ENCODE measurements at places on chromosomes 4 and X.

- DNase-seq = no peak
Observed at GRCh38 chrX:39534949-39535348, 562.8 kb downstream of the BCOR start.

DNA sequence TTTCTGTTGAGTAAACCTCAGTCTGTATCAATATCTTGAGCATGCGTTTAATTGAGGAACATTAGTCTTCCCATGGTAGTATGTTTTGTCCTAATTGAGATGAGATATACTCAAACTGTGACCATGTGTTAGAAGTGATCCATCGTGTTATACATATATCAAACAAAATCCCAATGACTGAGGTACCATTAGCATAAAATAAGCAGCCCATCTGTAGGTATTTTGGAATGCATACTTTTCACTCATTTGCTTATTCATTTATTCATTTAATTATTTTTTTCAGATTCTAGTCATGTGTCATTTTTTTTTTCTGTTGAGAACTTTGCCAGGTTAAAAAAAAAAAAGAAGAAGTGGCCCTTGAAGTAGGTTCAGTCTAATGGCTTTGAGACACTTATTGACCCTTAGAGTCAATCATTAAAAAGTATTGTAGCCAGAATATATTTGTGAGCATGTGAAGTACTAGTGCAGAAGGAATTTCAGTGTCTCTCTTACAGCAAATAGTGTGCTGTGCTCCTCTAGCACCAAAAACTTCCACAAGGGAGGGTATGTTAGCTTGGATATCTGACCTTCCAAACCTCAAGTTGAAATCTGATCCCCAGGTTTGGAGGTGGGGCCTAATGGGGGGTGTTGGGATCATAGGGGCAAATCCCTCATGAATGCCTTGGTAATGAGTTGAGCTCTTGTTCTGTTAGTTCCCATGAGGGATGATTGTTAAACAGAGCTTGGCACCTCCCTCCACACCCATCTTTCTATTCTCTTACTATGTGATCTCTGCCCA lies 130.8 kb upstream of the NPY2R start:
- no peak for DNase-seq

GRCh38 chrX:24487571-24487970 lies 22.5 kb downstream of the PDK3 start:
- DNase-seq = no peak

DNA sequence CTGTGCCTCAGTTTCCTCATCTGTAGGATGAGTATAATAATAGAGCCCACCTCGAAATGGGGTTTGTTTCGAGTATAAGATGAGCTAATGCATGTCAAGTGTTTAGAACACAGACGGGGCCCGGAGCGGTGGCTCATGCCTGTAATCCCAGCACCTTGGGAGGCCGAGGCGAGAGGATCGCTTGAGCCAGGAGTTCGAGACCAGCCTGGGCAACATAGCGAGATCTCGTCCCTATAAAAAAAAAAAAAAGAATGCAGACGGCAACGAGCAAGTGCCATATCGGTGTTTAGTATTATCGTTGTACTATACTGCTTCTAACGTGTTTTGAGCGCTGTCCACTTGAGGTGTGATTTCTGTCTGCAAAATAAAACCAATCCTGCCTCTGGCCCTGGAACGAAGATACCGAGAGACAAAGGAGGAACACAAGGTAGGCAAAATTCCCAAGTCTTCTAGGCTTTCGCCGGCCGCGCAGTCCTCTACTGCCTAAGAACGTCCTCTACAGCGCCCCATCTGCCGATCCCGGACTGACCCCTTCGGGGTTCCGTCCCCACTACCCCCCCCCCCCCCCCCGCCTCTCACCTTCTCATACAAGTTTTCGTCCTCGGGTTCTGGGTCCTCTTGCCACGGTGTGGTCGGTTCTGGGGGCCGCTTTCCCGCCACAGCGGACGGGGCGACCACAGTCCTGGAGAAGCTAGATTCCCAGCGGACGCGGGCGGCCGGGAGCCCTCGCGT lies 442 bp downstream of the NDUFB11 start:
- peak; percentile 17 for DNase-seq

DNA sequence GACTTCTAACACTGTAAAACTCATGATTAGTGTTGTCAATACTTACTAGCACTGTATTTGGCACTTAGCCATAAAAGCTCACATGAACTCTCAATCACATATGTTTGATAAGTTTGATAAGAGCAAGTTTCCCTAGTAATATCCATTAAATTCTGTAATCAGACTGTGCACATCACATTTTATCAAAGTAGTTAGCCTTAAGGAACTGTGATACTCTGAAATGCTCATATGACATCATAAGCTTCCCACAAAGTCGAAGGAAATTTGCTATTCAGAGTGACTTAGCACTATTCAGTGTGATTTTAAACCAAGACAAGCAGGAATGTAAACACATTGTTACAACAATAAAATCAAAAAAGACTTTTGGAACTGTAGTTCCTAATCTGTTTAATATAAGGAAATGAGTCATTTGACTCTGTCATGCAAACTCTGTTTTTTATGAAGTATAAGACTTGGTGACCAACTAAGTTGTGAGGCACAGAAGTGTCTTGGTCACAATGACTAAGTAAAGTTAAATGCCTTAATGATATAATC lies 6.7 kb downstream of the SLC7A11 start:
- DNase-seq = no peak

- DNase-seq = no peak
Observed at GRCh38 chr4:10656420-10656819, 28.1 kb downstream of the CLNK start.

DNA sequence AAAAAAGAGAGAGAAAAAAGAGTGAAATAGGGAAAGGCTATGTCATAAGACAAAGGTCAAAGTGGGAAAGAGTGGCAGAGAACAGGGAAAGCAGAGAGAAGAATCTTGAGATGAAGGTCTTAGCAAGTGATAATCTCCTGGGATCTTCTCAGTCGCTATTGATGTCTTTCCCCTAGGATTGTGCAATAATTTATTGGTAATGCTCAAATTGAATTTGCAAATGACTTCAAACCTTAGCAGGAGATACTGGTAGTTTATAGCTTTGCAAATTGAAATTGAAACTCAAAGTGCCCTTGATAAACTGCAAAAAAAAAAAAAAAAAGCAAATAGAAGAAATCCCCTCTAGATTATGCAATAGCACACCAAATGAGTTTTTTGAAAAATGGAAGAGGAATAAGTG lies 45.7 kb upstream of the MID1 start:
- DNase-seq = no peak

DNA sequence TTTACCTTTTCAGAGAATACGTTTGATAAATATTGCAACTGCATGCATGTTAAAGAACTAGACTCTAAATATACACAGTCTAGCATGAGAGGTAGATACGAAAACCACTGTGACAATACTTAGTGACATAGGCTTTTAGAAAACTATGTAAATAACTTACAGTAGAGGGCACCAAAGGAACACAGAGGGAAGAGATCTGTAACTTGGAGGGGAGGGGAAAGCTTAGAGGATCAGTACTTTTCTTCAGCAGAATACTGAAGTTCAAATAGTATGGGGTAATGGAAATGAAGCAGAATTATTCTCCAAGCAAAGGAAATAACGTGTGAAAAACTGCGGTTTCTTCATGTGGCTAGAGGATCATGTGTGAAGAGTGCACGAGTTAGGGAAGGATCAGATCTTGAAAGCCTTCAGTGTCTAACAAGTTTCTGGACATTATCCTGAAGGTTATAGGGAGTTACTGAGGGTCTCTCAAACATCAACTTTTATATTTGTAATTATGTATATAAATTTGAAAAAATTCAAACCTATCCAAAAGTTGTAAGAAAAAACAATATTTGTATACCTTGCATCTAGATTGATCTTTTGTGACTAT lies 264.3 kb downstream of the NPFFR2 start:
- no peak for DNase-seq

DNA sequence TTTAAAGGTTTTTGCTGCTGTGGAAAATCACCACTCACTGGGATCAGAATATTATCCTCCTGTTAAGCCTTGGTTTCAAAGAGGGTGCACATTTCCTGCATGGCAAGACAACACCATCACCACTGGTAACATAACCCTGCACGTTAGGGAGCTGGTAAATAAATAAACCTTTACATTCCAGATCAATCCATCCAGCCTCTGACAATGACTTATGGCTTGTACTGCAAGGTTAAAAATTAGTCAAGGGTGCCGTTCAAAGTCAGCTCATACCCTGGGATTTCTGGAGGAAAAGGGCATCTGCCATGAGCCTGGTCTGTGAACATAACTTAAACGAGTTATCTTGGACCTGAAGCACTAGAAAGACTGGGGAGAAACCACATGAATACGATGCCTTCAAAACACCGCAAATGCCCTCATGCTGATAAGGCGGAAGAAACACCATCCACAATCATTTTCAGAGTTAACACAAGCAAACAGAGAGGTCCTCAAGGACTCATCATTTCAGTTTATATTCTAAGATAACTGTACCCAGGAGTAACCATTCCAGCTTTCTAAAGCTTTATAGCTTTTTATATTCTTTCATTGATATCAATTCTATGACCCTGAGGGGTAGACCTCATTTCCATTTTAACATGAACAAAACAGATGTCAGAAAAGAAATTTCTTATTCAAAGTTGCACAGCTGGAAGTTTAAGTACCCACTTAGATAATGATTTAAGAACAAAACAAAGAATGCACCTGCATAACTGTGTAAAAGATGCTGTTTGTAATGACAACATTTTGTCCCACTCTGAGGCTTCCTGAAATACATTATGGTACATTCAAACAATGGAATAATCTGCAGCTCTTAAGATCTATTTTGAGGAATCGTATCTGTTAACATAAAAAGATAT lies 103.1 kb downstream of the NPNT start:
- DNase-seq = no peak

- no peak for DNase-seq
Observed at GRCh38 chr4:122906859-122907305, 15.5 kb downstream of the NUDT6 start.

DNA sequence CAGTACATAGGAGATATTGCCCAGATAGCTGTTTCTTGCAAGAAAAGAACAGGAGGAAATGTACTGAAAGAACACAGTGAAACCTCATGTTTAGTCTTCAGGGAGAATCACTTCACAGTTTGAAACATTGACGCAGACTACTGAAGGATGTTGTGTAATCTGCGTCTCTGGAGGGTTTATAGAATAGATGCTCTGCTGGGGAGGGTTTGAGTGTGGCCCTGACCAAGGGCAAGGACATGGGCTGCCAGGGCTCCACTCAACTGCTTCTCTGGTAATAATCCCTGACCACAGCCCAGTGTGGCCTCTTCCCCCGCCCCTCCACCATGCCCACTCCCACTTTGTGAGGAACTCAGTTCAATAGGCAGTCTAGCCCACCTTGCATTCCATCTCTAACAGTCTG lies 15.8 kb upstream of the ACE2 start:
- no peak for DNase-seq

DNA sequence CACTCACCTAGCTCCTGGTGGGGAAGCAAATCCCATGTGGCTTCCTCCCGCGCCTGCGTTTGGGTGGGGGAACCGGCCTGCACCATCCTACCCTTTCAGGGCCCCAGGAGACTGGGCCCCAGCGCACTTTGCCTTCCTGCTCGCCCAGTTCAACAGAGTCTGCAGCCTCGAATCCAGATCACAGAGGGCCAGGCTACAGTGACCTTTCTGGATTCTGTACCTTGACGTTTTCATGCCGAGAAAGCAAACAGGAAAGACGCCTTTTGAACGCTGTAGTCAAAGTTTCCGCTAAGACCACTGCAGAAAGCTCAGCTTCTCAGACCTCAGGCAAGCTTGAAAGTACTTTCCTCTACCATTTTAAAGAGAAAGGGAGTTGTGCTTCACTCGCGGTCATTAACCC lies 7.4 kb upstream of the BEND2 start:
- DNase-seq = no peak

DNA sequence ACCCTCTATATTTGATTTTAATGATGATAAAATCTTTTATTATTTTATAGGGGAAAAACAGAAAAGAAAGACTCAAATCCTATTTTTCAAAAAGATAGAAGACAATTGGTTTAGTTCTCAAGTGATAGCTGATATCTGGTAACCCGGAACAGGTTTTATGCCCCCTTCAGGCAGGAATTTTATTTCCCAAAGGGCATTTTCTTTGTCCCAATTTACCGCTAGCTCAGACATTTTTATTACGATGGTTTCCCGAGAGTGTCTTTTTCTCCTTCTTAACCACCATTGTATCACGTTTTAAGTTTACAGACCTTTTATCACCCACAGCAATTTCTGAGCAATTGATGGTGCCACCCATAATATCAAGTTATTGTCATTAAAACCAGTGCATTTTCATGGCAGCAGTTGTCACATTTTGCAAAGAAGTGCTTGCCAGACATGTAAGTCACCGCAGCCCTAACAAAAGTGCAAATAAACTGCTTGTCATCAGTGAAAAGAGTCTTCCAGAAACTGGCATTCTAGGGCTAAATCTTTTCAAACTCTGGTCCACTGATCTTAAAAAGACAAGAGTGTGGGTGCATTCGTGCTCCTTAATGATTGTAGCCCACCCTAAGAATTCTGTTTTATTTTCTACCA lies 204.8 kb upstream of the VCX start:
- DNase-seq = no peak

- no peak for DNase-seq
Observed at GRCh38 chr4:158043971-158044618, 128.7 kb downstream of the GASK1B start.

GRCh38 chrX:94418065-94418464 lies 744.1 kb downstream of the FAM133A start:
- no peak for DNase-seq

GRCh38 chr4:75142850-75143249 lies 209.9 kb downstream of the PARM1 start:
- DNase-seq = no peak

DNA sequence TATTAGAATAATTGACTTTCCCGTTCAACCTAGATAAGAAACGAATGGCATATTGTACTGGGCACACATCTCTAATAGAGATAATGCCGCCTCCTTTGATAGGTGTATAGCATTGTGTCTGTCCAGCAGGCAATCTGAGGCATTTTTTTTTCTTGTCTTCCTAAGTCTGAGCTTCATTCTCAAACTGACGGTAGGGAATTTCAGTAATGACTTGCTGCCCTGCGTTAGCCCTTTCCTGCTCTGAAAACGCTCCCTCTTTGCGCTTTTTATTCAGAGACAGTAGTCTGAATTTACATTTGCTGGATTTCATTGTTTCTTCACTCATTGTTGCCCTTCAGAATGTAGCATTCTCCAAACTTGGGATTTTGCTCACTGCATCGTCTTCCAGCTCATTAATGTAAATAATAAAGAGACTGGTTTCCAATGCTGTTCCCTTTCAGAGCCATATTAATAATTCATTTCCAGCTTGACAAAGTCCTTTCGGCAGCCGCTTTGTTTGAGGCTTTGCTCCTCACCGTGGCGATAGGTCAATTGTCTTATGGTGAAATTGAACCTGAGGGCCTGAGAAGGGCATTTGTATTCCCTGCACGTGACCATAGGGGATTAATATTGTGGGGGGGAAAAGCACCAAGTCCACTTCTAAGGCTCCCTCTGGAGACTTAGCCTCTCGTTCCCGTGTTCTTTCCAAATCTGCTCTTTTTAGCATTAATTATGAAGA lies 412.1 kb downstream of the SMARCA1 start:
- no peak for DNase-seq

- DNase-seq = no peak
Observed at GRCh38 chrX:136608295-136608933, 39.5 kb upstream of the CD40LG start.

Data from NK-92 treated with Interleukin-12 subunit alpha and Interleukin-12 subunit beta, amount 100 ng/mL, for 24 hours (cell line).